Stimulated activated CD8-positive, alpha-beta memory T cell treated with anti-CD3 and anti-CD28 coated beads, Interleukin-4, amount 100 ng/mL, for 1 hour (primary cell): ENCODE measurements at places on chromosomes 5 and 9.

GRCh38 chr9:128416014-128416413 is 4.6 kb upstream of the CERCAM start:
- no peak for DNase-seq

GRCh38 chr5:6822068-6822467 is 108.8 kb downstream of the TENT4A start:
- DNase-seq, result no peak

DNA sequence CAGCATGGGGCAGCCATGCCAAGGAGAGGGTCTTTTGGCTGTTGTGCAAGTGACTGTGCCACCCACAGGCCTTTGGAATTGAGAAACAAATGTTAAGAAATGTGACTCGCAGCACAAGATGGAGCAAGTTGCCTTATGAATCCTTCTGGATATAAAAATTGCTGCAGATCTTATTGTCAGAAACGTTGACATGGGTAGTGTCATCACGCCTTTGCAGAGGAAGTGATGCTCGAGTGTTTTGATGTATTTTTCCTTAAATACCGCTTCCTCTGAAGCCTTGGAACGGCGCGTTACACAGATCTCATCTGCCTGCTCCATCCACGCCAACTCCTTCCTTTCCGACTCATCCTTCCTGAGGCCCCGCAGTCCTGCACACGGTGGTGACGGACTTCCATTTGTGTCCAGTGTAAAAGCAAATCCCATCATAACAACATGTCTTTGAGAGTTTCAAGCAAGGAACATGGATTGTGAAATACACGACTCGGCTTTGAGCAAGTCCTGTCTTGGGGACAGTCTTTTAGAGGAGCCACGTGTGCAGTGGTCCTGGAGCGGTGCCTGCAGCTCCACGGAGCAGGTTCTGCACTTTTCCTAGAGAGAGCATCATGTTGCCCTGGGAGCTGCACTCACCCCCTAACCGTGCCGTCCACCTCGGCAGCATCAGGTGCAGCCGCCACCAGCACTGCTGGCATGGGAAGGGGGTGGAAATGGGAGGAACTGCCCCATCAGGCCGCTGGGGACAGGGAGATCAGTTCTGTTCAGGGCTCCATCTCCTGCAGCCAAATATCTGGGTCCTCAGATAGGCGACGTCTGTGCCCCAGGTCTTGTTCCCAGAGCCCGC is 15.1 kb downstream of the ROPN1L start:
- no peak for DNase-seq

GRCh38 chr5:60722416-60722815 is 22.4 kb upstream of the DEPDC1B start:
- no peak for DNase-seq

- no peak for DNase-seq
These were observed 15.8 kb downstream of the VAV2 start for GRCh38 chr9:133976191-133976861.

GRCh38 chr5:10233505-10233904 is 16.2 kb downstream of the ATPSCKMT start:
- no peak for DNase-seq

GRCh38 chr5:4124221-4124970 is 528.8 kb downstream of the IRX1 start:
- no peak for DNase-seq

GRCh38 chr5:99141534-99142128 is 212.8 kb upstream of the CHD1 start:
- no peak for DNase-seq
